ENCODE measurements at places on chromosomes 3 and 15.

GRCh38 chr3:110810356-110810755 is 261.3 kb upstream of the NECTIN3 start:
- DNase-seq: no peak

GRCh38 chr15:76711351-76711827 is 193.8 kb downstream of the SCAPER start:
- DNase-seq: no peak

DNA sequence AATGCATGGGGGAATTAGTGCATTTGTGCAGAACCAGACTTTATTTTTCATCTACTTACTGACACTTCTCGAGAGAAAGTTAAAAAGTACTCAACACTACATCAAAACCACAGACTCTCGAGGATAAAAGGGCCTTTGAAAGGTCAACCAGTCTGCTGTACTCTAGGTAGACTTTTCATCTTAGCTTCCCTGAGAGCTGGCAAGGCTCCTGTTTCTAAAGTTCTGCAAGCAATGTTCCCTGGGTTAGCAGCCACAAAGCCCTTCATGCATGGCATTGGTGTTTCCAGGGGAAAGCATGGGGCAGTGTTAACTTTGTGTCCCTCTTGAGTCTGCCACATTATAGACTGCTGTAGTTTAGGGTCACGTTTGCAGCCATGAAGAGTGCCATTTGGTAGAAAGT is 106.4 kb upstream of the PFN2 start:
- no peak for DNase-seq

DNA sequence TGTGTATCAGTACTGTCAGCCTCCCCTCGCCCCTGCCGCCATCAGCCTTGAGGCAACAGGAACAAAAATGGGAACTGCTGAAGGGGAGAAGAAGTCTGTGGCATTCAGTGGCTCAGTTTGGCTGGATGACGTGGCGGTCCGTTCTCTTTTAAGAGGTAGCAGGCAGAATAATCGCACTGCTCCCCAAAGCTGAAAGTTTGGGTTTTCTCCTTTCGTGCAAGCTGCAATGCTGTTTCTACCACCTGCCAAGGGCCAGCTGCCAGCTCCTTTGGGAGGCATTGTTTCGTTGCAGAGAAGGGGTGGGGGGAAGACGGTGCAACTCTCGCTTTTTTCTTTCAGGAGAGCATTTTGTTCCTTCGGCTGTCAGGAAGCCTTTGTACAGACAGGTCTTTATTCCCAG is 369.6 kb upstream of the RORA start:
- DNase-seq: no peak

- no peak for DNase-seq
These were observed 272.6 kb downstream of the SUCLG2 start for GRCh38 chr3:67381667-67382272.

GRCh38 chr3:38152609-38153008 is 12.7 kb upstream of the OXSR1 start:
- DNase-seq: no peak

DNA sequence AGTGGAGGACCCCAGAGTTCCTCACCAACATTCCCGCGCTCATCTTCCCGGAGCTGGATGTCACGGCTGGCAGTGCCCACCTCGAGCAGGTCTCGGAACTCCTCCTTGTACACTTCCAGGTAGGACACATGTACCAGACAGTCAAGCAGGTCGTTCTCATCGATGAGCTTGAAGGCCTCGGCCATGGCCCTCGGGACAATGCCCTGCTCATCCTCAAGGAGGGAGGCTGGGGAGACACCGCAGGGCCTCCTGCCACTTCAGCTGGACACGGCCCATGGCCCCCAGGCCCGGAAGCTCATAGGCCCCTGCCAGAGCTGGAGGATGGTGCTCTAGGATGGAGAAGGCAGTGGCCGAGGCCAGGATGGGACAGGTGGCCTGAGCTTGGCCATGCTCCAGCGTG is 5.6 kb downstream of the KIF7 start:
- no peak for DNase-seq

DNA sequence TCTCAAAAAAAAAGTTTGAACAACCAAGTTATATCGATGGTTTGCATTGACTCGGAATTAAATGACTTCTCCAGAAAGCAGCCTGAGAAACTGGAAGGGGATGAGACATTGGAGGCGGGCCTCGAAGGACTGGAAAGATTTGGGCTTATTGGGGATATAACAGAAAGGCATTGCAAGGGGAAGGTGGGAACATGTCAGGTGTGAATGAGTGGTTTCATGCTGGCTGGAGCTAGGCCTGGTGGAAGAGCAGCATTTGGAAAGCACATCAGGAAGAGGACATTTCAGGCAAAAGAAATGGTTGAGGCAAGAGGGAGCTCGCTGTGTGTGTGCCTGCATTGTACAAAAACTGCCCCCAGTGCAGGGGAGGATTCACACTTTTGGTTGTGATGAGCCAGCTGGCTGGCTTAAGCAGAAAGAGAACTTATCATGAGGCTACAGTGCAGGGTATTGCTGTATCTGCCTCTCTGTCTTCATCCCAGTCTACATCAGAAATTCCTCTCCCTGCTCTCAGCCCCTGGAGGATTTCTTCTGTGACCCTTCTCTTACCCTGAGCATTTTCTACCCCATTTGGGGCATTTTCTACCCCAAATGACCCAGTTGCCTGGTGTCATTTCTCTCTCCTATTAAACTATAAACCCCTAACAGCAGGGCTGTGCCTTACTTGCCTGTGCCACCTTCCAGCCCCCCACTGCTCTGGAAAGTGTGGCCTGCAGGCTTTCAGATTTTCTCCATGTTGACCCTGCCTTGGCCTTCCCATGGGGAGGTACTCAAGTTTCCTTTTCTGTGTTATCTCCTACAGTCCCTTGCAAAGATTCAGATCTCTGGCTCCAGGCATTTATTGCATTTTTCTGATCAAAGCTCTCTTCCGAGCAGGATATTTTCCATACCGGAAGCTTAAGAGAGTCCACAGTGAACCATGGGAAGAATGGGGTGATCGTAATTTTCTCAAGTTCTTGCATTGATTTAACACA is 64.4 kb upstream of the FLNB start:
- DNase-seq: no peak

DNA sequence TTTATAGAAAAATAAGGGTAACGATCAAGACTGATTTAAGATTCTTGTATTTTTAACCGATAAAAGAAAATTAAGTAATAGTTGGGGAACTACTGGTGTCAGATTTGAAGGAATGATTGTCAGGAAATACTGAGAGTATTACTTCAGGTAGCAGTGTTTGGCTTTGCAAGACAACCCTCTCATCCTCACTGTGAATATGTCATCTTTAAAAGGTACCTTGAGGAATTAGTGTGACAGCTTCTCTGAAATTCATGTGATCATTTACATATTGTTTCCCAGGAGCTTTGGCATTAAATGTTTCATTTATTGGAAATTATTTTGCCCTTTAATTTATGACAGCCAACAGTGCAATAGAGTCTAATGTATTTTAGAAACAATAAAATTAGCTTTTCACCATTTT is 3.3 kb downstream of the CHL1 start:
- DNase-seq: no peak

All from Right ventricle myocardium superior (tissue), 1 donor.